ENCODE measurements at places on chromosomes 1 and 21.

DNA sequence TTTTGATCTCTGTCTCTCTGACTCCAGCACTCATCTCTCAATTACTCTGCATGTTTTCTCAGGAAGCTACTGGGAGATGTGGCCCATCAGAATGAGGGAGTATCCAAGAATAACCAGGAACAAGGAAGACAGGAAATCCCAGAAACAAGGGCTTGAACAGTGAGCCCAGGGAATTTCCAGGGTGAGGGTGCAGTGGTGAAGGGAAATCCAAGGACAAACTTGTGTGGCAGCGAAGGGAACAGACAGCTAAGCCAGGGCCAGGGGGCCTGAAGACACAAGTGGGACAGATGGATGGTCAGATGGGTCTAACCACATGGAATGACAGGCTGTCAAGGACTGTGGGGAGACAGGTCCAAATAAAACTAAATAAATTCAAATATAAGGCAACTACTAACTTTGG is 121.8 kb upstream of the ERRFI1 start:
- no peak for DNase-seq

DNA sequence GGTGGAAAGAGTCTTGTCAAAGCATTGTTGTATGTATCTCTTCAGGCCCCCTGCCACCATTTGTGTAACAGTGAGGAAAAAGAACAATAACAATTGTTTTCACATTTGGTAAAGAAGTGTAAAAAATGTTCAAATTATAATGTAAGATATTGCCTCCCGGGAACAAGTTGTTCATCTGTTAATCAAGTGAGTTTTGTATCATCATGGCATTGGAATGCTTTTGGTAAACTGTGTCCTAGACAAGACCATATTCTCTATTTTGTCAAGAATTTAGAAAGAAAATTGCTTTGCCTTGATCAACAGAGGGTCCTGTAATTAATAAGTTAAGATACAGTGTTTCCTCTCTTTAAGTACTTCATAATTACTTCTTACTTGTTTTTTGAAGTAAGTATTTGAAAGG is 692.0 kb upstream of the NR5A2 start:
- DNase-seq, result no peak

GRCh38 chr1:62317021-62317768 is 2.0 kb downstream of the KANK4 start:
- DNase-seq, result no peak

DNA sequence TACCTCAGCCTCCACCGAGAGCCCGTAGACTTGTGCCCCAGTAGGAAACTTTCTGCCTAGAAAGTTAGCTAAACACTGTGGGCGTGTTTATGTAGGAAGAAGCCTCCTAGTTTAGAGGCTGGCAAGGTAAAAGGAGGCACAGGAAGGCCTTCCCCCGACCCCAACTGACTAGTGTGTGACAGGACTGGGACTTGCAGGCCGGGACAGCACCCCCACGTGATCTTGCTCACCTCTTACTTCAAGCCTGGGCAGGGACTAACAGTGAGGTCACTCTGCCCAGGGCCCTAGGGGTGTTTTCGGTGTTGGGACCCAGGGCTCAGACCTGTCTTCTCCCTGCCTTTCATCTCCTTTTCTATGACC is 392 bp upstream of the TAGLN2 start:
- DNase-seq, result no peak

GRCh38 chr1:183580281-183580682 is 10.0 kb downstream of the NCF2 start:
- no peak for DNase-seq

GRCh38 chr1:85707267-85707989 is 805 bp downstream of the ZNHIT6 start:
- DNase-seq, result no peak

DNA sequence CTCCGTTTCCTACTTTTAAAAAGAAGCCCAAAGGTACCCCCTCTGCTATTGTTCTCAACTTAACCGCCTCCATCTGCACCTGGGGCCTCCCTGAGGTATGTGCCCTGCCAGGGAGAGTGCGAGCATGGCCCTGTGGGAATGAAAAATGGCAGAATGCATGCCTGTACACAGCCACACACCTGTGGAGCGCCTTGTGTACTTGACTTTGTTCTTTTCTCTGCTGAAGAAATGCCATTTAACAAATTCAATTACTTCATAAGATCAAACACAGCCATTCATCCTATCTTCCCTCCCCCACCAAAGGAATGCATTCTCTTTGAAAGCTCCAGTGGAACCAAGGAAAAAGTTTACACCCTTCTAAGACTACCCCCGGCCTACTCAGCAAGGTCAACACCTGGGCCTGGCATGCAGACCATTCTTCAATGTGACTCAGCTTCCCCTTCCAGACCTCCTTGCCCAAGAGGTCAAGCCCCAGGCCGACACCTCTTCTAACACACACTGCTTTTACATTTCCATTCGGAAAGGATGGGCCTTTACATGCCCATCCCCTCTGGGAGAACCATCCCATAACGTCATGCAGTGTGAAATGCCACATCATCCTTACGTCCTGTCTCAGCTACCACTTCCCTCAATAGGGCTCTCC is 123.7 kb downstream of the SMYD2 start:
- DNase-seq, result no peak

DNA sequence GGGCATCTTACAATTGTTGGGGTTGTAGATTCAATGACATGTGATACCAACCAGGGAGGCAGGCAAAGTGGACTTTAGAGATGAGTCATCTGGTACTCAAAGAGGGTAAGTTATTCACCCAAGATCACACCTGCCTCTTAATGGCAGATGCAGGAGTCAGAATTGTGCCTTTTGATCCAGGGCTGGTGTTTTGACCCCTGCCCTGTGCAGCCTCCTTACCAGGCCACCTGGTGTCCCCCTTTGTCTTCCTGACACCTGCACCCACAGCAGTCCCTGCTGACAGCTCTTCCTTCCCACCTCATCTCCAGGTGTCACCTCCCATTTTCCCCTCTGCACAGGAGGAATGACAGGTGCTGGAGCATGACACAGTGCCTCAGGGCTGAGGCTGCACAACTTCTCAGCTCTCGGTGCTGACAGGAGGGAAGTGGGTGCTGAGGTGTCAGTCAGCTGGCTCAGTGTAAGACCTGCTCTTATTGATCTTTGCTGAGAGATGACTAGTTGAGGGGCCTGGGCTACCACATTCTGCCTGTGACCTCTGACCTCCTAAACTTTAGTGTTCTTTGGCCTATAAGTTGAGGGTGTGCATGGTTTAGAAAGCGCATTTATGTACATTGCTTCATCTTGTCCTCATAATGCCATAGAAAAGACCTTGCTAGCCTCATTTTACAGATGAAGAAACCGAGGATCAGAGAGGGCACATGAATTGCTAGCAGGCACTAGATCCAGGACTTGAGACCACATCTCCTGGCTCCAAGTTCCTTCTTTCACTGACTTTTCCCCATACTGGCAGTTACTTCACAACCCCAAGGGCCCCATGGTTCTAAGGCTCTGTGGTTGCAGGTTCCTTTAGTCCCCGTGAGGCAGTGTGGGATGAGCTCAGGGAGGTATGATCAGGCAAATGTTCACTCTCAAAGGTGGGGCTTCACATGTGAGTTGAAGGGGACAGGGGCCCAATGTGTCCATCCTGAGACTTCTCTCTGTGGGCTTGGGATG is 31.3 kb downstream of the CACNA1E start:
- DNase-seq, result no peak

- DNase-seq, result no peak
Measured at GRCh38 chr1:165468253-165468652, 23.3 kb upstream of the RXRG start.
